ENCODE measurements at places on chromosomes 4 and X.

GRCh38 chrX:22430701-22431100 is 158.0 kb downstream of the CBLL2 start:
- DNase-seq: no peak

DNA sequence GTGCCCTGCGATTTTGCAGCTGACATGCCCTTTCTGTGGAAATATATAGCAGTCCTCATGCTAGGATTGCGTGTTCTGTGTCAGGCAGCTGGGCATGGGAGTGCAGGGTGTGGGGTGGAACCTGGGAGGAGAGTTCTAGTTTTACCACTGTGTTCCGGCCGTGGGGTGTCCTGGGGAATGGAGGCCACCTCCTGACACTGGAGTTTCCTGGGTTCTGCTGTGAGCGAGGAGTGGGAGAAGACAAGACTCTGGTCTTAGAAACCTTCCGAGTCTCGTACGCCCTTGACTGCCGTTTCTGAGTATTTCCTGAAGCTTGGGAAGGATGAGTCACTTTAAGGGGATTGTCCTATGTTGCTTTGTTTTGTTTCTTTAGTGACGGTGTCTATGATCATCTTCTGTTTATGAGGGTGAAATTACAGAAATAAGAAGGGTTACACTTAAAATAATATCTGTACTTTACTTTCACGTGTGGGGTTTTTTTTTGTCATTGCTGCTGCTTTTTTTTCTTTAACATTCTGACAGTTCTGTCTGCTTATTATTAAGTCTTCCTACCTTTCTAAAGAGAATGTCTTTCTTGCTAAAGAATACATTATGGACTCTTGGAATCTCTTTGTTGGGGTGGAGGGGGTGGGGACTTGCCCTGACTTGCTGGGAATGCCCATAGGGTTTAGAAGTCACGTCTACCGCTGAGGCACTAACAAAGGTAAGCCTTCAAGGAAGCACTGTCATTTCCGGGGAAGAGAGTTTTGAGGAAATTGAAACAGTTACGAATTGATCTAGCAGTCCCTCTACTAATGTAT is 19.1 kb downstream of the CD99 start:
- no peak for DNase-seq

- no peak for DNase-seq
These were observed 219.7 kb upstream of the FGF13 start for GRCh38 chrX:138931212-138931611.

- DNase-seq: no peak
These were observed 1038.3 kb downstream of the RAPGEF2 start for GRCh38 chr4:160141206-160141605.

GRCh38 chr4:143377611-143378099 is 41.0 kb downstream of the GAB1 start:
- DNase-seq: no peak

- no peak for DNase-seq
These were observed 21.9 kb downstream of the AP1AR start for GRCh38 chr4:112253382-112254000.

DNA sequence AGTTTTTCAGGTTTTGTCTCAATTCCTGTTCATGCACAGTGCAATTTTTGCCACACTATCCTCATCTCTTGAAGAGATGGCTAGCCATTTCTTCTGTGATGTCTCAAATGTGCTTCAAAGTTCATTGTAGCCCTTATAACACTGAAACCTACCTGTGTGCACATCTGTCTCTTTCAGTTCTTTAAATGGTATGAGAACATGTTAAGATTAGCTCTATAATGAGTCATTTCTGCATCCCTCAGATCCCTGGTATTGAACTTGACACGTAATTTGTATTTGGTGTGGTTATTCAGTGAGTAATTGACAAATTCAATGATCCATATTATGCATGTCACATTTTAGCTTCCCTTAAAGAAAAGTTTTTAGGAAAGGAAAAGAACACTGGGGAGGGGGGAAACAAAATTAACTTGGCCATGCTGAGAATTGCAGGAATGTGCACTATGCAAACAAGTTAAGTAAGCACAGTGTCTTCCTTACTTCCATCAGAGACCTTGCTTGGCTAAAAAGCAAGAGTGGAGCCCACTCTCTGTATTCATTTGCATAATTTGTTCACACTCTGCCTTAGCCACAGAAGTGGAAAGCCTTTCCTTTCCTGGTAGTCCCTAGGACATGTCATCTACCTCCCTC is 659.8 kb upstream of the MAGEB2 start:
- no peak for DNase-seq

- no peak for DNase-seq
These were observed 423.3 kb downstream of the MAGEE1 start for GRCh38 chrX:76850851-76851250.

GRCh38 chrX:152810403-152810802 is 20.2 kb downstream of the CETN2 start:
- DNase-seq: no peak

DNA sequence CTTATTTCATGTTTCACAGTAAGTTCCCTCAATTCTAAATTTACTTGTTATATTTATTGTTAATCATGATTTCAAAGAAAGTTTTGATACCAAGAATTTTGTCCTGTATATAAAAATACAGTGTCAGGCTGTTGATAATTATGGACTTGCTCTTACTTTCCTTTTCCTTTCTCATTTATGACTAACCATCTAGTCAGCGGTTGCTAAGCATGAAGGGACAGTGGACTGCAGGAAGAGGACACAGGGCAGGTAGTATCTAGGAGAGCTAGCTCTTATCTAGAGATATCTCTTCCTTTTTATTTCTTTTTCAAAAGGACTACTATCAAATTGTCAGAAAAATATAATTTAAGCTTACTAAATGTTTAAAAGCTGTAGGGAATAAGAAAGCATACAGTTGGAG is 1.6 kb downstream of the OPRPN start:
- no peak for DNase-seq

DNA sequence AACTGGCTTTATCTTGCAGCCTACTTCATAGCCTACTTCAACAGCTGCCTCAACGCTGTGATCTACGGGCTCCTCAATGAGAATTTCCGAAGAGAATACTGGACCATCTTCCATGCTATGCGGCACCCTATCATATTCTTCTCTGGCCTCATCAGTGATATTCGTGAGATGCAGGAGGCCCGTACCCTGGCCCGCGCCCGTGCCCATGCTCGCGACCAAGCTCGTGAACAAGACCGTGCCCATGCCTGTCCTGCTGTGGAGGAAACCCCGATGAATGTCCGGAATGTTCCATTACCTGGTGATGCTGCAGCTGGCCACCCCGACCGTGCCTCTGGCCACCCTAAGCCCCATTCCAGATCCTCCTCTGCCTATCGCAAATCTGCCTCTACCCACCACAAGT is 4.0 kb downstream of the GPR50 start:
- no peak for DNase-seq

DNA sequence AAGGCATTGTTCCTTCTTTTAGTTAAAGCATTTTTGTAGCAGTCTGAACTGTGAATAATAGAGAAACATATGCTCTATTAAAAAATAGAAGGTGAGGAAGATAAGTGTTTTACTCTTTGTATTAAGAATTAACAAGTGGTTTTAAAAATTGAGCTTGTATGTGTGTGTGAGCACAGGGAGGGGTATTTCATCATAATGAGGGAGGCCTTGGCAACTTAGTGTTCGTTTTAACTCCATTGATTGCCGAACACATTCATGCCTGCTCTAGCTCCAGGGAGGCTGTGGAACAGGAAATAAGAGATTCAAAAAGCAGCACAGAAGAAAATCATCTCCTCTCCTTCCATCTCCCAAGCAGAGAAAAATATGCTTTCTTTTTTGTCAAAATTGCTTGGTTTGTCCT is 14.8 kb downstream of the SHROOM3 start:
- DNase-seq: no peak

DNA sequence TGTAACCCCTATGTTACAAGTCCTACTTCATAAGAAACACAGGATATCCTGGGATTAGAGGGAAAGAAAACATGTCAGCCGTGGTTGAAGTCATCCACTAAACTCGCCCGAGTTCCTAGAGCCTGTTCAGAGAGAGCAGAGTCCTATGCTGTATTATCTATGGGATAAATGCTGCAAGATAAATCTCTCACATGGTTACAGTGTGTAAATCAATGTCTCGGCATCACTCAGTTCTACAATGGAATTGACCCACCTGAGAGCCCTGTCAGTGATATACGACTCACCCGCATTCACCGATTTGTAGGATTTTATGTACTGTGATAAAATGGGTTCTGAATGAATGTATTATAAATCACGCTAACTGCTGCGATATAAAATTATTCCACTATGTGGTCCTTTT is 127.8 kb upstream of the ANXA3 start:
- DNase-seq: no peak

DNA sequence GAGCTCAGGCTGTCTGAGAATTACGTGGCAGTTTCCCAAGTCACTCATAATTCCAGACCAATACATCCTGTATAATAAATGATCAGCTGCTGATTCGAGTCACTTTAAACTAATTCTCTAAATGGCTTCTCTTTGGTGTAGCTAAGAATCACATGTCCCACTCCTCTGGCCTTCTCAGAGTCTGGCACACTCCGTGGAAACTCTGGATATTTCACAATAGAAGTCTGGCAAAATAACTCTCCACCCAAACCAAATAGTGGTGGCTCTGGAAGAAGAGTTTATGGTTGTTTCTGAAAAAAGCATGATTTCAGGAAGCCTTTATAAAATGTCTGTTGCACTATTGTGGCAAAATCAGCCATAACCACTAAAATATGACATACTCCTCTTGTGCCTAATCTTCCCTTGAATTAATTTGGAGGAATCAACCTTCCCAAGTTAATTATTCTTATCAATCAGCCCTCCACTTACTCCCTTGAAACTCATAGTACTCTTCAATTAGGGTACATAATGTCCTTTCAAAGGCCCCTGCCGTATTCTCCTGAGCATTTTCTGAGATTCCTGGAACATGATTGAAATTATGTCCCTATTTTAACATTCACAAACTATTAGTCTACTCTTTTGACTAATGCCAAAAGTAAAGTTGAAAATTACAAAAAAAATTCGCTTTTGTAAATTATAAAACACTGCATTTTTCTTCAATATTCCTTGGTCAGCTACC is 991.6 kb downstream of the FAT4 start:
- no peak for DNase-seq

GRCh38 chr4:174055344-174055743 is 228.1 kb downstream of the FBXO8 start:
- DNase-seq: no peak

GRCh38 chr4:188707036-188707435 is 567.8 kb downstream of the TRIML1 start:
- DNase-seq: no peak

DNA sequence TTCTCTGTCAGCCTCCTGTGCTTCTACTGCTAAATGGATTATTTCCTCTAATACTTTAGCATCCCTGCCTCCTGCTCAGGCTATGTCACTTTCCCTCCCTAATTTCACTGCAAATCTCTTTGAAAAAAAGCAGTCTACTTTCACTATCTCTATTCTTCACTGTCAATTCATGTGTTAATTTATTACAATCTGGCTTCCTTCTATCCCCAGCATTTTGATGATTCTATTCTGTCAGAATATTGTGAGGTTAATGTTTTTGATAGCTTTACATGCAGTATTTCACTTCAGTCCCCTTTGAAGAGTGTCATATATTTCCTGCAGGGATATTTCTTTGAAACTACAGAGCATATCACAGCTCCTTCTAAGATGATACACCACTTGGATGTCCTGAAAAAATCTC is 203.2 kb downstream of the GRID2 start:
- DNase-seq: no peak

DNA sequence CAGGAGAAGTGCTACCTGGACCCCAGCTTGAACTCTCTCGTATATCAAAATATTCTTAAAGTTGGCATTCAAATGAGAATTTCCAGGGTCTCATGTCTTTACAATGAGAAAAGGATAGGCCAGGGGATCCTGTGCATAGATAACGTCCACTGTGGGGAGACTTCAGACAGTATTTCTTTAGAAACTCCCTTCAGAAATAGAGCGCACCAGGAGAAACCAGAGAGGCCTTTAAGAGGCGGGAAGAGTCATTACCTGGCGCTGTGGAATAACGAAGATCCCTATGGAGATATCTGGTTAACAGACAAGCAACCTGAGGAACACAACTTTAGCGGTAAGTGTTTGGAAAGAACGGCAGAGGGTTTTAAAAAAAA is 600 bp downstream of the RADX start:
- DNase-seq: no peak
